ENCODE measurements at places on chromosomes 5 and 9.

GRCh38 chr9:123309611-123310010 is 41.2 kb upstream of the STRBP start:
- no peak for DNase-seq

DNA sequence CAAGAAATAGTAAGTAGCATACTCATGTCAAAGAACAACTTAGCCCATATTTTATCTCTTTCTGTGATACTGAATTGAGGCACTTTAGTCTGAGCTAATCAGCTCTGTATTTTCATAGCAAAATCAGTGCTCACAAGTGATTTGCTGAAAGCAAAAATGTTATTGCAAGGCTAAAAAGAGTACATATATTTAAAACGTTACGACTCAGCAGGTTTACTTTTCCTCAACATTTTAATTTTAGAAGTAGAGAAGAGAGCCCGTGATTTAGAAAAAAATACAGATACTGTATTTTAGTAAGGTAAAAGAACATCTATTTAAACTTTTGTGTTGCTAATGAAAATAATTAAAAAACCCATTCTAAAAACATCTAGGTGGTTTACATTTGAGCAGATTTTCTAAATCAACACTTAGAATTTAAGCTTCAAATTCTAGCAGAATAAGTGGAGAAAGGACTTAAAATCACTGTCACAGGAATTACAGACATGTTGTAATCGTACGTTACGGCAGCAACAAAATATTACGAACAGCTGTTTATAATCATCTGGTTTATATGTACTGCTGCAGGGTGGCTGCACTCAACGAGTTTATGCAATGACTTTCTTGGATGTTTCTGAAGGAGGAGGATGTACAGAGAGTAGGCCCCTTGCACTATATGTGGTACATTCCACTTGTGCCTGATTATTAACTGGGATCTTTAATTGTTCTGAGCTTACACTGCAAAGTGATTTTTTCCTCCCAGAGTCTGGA is 20.1 kb downstream of the SREK1 start:
- DNase-seq, result no peak

DNA sequence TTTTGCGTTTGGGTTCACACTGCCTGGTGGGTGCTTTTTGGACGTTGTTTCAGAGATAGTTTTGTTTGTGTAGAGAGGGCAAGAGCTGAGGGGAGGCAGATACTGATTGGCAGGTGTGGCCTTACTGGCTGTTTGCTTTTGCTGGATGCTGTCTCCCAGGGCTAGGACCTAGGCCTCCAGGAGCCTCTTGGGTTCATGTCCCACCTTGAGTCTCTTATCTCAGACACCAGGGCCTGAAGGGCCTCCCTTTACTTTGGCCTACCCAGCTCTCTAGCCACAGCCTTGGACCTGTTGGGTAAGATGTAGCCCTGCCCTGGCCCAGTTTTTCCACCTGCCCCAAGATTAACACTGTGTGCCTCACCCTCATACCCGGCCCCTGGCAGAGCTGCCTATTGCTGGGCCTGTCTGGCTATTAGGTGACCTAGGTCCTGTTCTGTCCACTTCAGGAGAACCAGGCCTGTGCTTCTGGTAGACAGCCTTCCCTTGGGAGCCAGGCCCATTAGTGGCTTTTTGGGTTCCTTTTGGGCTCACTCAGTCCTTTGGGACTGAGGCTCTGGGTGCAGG is 13.4 kb downstream of the PTPA start:
- no peak for DNase-seq

DNA sequence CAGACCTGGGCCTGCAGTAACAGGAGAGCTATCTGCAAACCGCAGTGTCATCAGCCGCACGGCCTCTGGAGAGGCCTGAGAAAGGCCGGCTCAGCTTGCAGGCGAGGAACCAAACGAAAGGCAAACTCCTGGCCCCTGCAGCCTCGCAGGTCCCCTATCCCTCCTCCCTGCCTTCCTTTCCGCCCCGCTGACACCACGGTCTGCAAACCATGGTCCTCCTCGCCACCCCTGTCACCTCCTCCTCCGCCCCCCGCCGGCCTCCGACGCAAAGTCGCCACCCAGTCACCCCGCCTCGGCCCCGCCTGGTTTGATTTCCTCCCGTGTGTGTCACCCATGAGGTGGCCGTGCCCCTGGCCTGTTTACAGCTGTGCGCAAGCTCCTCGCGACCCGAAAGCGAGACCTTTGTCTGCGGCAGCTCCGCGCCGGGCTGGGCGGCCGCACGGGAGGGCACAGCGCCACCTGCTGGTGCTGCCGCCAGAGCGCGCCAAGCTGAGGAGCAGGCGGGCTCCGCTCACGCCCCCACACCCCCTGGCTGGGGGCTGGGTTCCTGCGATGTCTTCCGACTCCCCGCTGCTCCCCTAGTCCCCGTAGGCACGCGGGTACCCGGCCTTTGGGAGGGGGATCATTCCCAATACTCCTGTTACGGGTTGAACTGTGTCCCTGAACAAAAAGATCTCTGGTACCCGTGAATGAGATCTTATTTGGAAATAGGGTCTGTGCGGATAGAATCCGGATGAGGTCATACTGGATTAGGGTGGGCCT is 19.4 kb downstream of the GBGT1 start:
- peak; percentile 92 for DNase-seq

- DNase-seq, result no peak
Observed at GRCh38 chr5:123543438-123543837, 31.5 kb downstream of the CSNK1G3 start.

GRCh38 chr5:149206524-149207141 is 65.0 kb upstream of the AFAP1L1 start:
- DNase-seq, result no peak
